ENCODE measurements at places on chromosomes 12 and 14.

- DNase-seq: no peak
These were observed 20.4 kb downstream of the VWF start for GRCh38 chr12:6104027-6104426.

DNA sequence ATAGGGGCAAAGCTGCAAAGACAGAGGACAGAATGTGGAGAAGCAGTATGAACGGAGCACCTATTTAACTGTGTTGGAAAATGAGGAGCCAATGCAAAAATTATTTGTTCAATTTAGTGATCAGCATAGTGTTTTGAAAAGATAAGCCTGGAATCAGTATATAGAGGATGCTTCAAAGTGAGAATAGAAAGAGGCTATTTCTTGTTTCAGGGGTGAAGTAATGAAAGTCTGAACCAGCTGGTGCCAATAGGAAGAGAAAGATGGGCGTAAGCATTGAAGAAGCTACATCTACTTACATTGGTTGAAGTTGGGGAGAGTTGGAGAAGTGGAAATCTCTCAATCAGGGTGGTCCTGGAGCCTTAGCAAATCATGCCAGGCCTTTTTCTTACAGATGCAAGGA lies 77.3 kb upstream of the SLC38A4 start:
- DNase-seq: no peak

DNA sequence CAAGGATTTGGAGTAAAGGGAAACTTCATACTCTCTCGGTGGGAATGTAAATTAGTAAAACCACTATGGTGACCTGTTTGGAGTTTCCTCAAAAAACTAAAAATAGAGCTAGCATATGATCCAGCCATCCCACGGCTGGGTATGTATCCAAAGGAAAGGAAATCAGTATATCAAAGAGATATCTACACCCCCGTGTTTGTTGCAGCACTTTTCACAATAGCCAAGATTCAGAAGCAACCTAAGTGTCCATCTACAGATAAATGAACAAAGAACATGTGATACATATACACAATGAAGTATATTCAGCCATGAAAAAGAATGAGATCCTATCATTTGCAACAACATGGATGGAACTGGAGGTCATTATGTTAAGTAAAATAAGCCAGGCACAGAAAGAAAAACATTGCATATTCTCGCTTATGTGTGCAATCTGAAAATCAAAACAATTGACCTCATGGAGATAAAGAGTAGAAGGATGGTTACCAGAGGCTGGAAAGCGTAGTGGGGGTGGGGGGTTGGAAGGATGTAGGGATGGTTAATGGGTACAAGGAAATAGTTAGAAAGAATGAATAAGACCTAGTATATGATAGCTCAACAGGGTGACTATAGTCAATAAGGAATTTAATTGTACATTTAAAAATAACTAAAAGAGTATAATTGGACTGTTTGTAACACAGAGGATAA lies 468.0 kb downstream of the BCAT1 start:
- DNase-seq: no peak

DNA sequence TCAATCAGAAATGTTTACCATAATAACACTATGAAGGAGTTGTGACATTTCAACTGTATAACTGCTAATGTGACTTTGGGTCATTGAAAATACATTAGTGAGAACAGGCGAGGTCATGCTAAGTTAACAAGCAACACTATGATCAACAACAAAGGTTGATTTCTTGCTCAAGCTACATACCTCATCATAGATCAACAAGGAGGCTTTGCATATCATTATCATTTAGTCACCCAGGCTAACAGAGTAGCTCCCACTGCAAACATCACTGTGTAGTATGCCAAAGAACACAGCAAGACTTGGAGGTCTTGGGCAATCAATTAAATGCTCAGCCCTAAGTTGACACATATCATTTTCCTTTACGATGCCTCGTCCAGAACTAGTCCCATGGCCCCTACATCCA lies 212.5 kb downstream of the NOVA1 start:
- no peak for DNase-seq

DNA sequence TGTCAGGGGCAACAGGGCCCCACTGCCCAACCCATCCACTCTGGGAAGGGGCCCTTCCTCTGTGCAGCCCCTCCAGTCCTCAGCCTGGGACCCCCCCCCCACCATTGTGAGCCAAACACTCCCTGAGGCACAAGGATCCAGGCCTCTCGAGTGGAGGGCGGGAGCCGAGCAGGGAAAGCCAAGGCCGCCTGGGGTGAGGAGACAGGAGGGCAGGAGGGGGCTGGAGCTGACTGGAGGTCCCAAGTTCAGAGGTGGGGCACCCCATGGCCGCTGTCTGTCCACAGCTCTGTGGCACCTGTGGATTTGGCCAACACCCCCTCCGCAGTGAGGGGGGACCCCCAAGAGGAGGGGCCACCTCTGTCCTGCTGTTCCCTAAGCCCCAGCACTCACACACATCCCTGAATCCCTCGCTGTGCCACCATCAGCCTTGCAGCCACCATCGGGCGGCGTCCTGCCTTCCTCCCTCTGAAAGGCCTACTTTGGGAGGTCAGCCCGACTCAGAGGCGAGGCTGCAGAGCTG lies 25.4 kb upstream of the C14orf180 start:
- no peak for DNase-seq

GRCh38 chr12:72271451-72272090 lies 599 bp upstream of the TRHDE start:
- no peak for DNase-seq

Data from suprapubic skin (tissue), 4 donors.